Stimulated activated CD8-positive, alpha-beta memory T cell treated with anti-CD3 and anti-CD28 coated beads, Interleukin-4, amount 100 ng/mL, for 4 hours (primary cell): ENCODE measurements at places on chromosomes 7 and 10.

DNA sequence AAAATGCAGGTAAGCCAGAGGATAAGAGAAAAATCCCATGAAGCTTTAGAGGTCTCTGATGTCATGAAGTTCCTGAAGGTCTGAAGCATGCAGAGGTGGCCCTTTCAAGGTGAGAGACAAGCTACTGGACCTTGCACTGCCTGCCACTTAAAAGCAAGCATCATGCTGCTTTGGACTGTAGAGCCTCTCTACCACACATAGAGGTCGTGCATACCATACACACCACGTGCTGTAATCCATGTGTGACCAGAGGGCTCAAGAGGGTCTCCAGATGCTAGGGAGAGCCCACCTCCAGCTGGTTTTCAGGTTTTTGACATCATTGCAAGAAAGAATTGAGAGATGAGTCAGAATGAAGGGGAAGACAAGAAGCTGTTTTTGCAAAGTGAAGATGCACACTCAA lies 436.4 kb downstream of the TCERG1L start:
- no peak for DNase-seq

- no peak for DNase-seq
These were observed 67.1 kb downstream of the ADCYAP1R1 start for GRCh38 chr7:31119249-31119648.

GRCh38 chr7:42735081-42735480 lies 176.8 kb downstream of the C7orf25 start:
- no peak for DNase-seq

DNA sequence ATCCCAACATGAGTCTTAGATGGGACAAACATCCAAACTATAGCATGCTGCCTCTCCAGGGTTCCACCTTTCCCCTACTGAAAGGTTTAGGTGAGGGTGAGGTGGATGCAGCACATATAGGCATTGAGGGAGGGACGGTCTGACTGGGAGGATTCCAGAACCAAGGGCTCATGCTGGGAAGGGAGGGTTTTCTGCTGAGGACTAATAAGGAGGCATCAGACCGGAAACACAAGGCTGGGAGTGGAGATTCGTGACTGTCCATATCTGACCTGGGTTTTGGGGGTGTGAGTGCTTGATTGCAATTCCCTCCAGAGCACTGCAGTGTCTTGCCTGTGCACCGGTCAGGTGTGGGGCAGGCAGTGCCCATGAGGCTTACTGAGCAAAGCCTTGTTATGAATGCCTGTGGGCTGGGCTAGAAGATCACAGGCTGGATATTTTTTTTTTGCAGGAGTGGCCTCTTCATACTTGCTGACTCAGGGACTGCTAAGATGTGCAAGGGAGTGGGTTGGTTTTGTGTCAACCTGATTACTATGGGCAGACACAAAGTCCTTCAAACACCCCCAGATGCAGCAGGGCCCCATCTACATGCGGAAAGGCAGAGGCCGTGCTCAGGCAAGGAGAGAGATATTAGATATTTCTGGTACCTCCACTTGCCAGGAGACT lies 26.7 kb downstream of the DMBT1 start:
- DNase-seq, result no peak

- no peak for DNase-seq
These were observed 2.3 kb downstream of the LOXL4 start for GRCh38 chr10:98265403-98266378.

- no peak for DNase-seq
These were observed 50.2 kb downstream of the TFAM start for GRCh38 chr10:58435297-58435985.

GRCh38 chr10:366186-366585 lies 230.9 kb downstream of the ZMYND11 start:
- DNase-seq, result no peak
